ENCODE measurements at places on chromosomes 7 and 10.

- DNase-seq: no peak
Observed at GRCh38 chr7:69651101-69651590, 52.9 kb downstream of the AUTS2 start.

DNA sequence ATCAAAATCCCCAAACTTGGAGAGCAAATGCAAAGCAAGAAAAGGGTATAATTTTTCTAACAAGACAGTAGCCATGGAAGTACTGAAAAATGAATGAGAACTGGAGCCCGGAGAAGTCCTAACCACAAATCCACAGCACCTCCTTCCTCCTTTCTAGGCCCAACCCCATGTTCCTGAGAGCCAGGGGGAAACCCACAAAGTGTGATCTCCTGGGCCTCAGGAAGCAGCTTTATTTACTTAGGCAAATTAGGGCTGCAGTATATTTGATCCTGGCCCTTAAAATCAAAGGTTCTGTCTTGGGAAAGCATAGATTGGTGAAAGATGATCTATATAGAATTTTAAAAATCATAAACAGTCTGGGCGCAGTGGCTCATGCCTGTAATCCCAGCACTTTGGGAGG lies 103.0 kb downstream of the DOCK4 start:
- no peak for DNase-seq

GRCh38 chr7:497946-498655 lies 21.5 kb downstream of the PDGFA start:
- DNase-seq: no peak

DNA sequence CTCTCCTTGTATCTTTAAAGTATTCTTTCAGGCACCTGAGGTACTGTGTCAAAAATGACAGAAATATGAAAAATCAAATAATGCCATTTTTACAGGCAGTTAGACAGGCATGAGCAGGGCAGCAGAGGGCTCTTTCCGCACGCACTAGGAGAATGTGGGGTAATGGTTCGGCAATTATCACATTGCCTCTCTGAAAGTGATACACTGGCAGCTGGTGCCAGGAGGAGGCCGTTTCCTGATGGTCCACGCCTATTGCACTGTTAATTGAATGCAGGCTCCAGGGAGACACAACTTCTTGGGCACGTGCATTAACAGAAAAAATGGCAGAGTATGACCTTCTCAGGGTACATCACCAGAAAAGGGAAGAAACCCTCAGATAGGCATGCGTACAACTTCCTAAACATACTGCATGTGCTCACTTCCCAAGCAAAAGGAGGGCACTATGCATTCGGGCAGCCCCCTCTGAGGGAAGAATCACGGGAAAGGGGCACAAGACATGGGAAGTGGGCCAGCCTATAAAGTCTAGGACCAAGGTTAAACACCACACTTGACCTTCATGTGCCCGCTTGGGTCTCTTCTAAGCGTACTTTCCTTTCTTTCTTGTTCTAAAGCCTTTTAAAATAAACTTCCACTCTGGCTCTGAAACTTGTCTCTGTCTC lies 161.7 kb downstream of the TNS3 start:
- no peak for DNase-seq

- no peak for DNase-seq
Observed at GRCh38 chr7:74092964-74093471, 9.4 kb downstream of the LIMK1 start.

GRCh38 chr10:124691421-124692099 lies 52.6 kb downstream of the FAM53B start:
- no peak for DNase-seq

- peak; percentile 11 for DNase-seq
Observed at GRCh38 chr7:91636129-91636724, 244.3 kb downstream of the MTERF1 start.

DNA sequence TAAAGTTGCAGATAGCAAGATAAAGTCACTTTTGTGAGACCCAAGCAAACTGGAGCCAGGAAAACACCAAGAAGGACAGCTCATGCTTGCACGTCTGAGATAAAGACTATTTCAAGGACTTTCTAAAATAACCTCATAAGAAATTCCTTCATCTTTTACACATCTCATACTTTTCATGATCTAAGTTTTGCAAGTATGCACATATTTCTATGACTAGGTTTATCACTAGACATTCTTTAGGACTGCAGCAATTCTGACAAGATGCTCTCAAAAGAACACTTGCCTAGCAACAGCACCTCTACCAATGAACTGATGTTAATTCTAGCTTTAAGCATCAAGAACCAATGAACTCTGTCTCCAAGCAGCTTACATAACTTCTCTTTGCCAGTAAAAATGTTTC lies 457.6 kb downstream of the SEMA3D start:
- DNase-seq: no peak

DNA sequence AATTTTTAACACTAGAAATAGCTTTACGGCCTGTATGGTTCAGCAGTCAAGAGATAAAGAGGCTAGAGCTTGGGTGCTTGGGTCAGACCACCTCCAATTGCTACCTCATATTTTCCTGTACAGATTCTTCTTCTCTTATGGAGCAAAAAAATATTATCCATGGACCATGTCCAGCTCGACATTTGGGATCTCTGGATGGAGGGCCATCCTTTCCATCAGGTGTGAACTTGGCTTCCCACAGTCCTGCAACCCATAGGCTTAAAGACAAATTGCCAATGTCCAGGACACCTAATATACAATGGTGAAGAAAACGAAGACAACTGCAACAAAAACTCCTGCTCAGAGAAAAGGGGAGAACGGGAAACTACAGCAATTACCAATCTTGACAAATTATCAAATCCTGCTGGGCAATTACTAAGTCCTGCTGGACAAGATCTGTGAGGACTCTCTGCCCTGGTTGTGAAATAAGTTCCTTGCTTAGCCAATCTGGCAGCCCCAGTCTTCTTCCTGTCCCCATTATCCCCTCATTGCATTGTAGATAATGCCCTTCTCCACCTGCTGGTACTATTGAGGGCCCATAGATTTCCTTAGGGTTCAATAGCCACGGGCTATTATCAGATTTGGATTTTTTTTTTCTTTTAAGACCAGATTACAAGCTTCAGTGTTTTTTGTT lies 42.0 kb upstream of the BRAF start:
- no peak for DNase-seq

- DNase-seq: no peak
Observed at GRCh38 chr10:79224263-79224949, 122.9 kb upstream of the PPIF start.

DNA sequence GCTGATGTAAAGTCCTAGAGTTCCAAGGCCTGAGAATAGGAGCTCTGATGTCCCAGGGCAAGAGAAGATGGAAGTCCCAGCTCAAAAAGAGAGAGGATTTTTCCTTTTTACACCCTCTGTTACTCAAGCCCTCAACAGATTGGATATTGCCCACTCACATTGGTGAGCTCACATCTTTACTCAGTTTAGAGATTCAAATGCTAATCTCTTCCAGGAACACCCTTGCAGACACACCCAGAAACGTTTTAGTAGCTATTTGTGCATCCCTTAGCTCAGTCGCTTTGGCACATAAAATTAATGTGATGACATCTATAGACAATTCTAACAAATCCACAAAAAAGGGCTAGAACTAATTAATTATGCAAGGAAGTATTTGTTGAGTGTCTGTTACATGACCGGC lies 27.1 kb downstream of the ARMC3 start:
- no peak for DNase-seq

DNA sequence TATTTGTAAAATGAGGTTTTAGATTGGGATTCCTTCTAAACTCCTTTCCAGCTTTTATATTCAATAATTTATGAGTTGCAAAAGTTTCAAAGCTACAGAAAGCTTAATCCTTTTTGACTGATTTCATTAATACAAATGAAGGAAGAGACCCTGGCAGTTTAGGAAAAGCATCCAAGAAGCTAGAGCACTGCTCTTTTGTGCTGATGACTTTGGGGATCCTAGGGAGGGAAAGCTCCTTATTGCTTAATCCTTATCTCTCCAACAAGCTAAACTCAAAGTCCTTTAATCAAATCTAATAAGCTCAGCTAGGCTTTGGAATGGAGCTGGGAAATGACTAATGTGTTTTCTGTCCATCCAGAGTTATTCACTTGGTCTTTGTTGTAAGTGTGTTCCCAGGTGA lies 285.4 kb downstream of the ACTR3B start:
- no peak for DNase-seq

- DNase-seq: no peak
Observed at GRCh38 chr10:104485632-104486031, 132.0 kb downstream of the CFAP58 start.

DNA sequence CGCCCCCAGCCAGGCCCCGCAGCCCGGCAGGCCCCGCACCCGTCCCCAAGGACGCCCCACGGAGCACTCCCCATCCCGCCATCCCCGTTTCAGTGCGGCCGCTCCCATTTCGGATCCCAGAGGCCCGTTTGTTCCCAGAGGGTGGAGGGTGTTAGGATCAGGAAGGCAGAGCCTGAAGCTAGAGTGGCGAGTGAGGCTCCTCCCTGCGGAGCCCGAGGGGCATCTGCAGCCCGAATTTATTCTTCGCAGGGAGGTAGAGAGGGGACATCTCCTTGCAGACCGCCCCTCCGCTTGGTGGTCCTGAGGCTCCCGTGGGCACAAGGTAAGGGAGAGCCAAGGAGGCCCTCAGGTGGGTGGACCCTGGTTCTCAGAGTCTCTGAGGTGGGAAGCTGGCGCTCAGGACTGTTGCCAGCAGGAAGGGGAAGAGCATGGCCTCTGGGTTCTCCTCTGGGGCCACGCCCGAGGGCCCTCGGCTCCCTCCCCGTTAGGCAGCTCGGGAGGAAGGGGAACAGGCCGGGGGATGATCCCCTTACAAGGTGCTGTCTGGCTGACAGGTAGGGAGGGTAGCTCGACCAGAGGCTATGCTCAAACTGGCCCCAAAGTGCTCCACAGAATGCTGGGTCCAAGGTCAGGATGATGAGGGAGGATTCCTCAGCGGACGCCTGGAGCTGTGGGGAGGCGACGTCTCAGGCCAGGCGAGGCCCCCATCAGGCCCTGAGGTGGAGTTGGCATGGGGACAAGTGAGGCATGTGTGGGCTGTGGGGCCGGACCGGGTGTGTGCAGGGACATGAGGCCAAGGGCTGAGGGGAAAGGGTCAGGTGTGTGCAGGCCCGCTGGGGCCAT lies 17.4 kb downstream of the POLL start:
- DNase-seq: no peak

DNA sequence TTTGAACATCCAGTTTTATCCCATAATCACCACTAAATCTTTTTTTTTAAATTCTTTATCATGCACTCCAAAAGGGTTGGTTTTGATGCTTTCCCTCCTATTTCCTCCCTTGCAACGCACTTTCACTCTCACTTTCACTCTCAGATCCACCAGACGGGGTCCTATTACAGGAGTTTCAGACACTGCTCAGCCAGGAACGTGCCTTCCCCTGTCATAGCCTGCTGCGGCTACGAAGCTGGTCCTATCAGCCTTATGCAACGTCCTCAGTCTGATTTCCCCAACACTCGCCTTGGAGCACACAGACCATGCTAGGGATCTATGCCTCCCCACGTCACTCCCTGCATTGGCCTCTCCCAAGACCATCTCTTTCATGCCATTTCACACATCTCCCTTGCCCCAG lies 23.4 kb downstream of the ZPBP start:
- DNase-seq: no peak

- DNase-seq: no peak
Observed at GRCh38 chr7:42930889-42931288, 1.1 kb downstream of the PSMA2 start.

GRCh38 chr10:58334817-58335305 lies at the start of gene UBE2D1:
Gene UBE2D1, plus strand, starts transcription at chr10:58335006. Its CDS starts 196 bp downstream, at chr10:58335202.
- DNase-seq: peak; percentile 54

GRCh38 chr7:30988351-30989005 lies 24.7 kb downstream of the GHRHR start:
- no peak for DNase-seq

DNA sequence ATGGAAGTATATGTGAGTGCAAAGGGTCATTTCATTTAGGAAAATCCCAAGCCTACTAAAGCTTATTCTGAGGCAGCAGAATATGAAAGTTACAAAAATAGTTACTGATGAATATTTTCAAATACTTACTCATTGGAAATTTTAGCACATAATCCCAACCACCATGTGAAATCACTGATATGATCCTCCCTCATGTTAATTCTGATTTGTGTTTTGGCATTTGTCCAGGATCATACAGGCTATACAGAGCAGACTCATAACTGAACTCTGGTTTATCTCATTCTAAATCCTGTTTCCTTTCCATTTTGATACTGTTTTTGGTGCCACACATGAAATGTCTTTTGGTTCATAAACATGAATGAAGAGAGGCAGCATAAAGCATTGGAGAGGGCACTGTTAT lies 3.4 kb upstream of the FAM24B start:
- DNase-seq: no peak

DNA sequence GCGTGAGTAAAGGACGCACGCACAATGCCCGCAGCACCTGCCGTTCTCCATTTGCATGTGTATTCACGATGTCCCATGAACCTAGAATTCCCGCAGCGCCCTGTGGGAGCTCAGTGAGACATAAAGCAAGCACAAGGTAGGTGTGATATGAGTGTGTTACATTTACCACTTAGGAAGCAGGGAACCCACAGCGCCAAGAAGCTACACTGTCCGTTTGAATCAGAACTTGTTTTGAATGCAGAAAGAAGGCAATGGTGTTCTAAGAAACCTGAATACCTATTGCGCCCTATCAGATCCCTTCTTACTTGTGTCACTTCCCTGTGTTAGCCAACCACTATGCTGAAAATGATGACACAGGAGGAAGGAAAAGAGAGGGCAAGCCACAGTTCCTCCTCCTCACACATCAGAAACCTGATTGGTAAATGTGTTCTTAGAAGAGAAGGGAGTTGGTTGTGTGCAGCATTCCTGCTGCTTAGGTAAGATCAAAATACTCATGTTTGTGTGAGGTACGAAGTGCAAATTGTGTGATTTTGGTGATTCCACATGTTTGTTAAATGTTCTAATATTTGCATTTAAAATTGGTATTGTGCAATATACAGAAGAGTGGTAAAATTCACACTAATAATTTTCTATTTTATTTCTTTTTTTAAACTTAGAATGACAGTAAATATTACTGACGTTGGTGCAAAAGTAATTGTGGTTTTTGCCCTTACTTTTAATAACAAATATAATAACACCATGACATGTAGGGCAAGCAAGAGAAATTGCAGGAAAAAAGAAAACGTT lies 185.4 kb downstream of the SEC23IP start:
- no peak for DNase-seq

- DNase-seq: no peak
Observed at GRCh38 chr7:1430056-1430845, 29.0 kb downstream of the MICALL2 start.

DNA sequence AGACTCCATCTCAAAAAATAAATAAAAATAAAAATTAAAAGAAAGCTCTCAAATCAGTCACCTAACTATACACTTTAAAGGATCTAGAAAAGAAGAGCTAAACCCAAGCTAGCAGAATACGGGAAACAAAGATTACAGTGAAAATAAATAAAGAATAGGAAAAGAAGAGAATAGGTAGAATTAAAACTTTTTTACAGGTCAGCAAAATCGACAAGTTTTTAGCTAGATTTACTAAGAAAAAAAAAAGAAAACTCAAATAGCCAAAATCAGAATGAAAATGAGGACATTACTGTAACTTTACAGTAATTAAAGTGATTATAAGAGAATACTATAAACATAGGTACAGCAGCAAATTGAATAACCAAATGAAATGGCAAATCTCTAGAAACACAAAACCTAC lies 51.5 kb upstream of the RABGEF1 start:
- no peak for DNase-seq

Measured in NCI-H1048 (cell line).